A549 treated with GW870086 at 1 μM for 4 hours (cell line): ENCODE measurements at places on chromosomes 16 and 17. TPM values are rescaled to one million over a fixed set of nuclear protein-coding genes. Genes with fewer than 3 reads are reported as not detected.

SLC9A5 gene
- 1.4 to 1.7 TPM (median 1.6 TPM) in 5 replicates for total RNA-seq

TMEM235 gene
- not detected in 5 replicates for total RNA-seq

ENPP7 gene
- total RNA-seq, result not detected in 5 replicates

LPCAT2 gene
- total RNA-seq, result 4.0 to 7.4 TPM (median 4.7 TPM) in 5 replicates

MAF gene
- 0.31 to 0.90 TPM (median 0.39 TPM) in 5 replicates for total RNA-seq

MMD gene
- 28.5 to 37.0 TPM (median 34.7 TPM) in 5 replicates for total RNA-seq

NHERF1 gene
- total RNA-seq, result 34.8 to 45.4 TPM (median 44.6 TPM) in 5 replicates

CACNG1 gene
- total RNA-seq, result 0.10 to 0.16 TPM in 2 of 5 replicates, not detected in the others

CHST4 gene
- 0.08 TPM in 1 of 5 replicates, not detected in the others for total RNA-seq

TUFM gene
- total RNA-seq, result 220 to 315 TPM (median 293 TPM) in 5 replicates

CEMP1 gene
- 0.12 TPM in 1 of 5 replicates, not detected in the others for total RNA-seq

RAB11FIP4 gene
- 0.91 to 2.1 TPM (median 1.4 TPM) in 5 replicates for total RNA-seq

KRTAP4-7 gene
- total RNA-seq, result not detected in 5 replicates

GGA2 gene
- total RNA-seq, result 23.9 to 32.0 TPM (median 27.2 TPM) in 5 replicates

ABCA10 gene
- total RNA-seq, result 0.07 to 0.12 TPM (median 0.10 TPM) in 5 replicates

KCNG4 gene
- not detected in 5 replicates for total RNA-seq
